Muscle of leg (tissue), 16 donors: ENCODE measurements at places on chromosomes 11 and 22. TPM values are rescaled to one million over a fixed set of nuclear protein-coding genes. Genes with fewer than 3 reads are reported as not detected.

Gene CCDC15
- total RNA-seq, result 4.0 TPM

Gene MS4A4A
- total RNA-seq, result 10.3 TPM

Gene C11orf52
- 0.93 TPM for total RNA-seq

Gene KRTAP5-7
- not detected for total RNA-seq
